ENCODE measurements at places on chromosomes 7 and 10.
A peak's percentile ranks its signal among the peaks of the same experiment; 100 is the strongest.

- no peak for DNase-seq
These were observed 448.7 kb upstream of the PFKP start for GRCh38 chr10:2618690-2619089.

DNA sequence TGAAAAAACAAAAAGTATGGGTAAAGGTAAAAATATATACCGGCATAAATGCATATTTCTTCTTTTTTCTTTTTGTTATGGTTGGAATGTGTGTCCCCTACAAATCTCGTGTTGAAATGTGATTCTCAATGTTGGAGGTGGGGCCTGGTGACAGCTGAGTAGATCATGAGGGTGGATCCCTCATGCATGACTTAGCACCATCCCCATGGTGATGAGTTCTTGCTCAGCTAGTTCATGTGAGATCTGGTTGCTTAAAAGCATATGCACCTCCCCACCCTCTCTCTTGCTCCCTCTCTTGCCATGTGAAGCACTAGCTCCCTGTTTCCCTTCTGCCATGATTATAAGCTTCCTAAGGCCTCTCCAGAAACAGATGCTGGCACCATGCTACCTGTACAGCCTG, 93.3 kb downstream of the HYCC1 start:
- DNase-seq = peak; percentile 8

DNA sequence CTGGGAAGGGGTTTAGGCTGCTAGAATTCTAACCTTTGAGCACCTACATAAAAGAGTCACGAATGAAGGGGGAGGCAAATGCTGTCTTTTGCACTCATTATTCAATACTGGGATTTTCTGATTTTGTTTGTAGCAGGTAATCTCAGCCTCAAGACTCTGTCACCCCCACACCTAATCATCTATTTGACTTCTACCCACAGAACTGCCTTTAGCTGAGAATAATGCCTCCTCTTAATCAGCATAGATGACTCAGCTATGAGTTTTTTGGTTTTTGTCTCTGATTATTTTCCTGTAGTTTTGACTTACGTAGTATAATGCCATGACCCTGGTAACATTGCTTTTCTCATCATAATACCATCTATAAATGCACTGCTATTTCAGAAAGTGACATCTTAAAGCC, 42.7 kb upstream of the CACNB2 start:
- no peak for DNase-seq

GRCh38 chr10:48429309-48429708, 122.8 kb downstream of the MAPK8 start:
- no peak for DNase-seq

GRCh38 chr7:158655931-158656441, 48.6 kb downstream of the NCAPG2 start:
- DNase-seq = no peak

DNA sequence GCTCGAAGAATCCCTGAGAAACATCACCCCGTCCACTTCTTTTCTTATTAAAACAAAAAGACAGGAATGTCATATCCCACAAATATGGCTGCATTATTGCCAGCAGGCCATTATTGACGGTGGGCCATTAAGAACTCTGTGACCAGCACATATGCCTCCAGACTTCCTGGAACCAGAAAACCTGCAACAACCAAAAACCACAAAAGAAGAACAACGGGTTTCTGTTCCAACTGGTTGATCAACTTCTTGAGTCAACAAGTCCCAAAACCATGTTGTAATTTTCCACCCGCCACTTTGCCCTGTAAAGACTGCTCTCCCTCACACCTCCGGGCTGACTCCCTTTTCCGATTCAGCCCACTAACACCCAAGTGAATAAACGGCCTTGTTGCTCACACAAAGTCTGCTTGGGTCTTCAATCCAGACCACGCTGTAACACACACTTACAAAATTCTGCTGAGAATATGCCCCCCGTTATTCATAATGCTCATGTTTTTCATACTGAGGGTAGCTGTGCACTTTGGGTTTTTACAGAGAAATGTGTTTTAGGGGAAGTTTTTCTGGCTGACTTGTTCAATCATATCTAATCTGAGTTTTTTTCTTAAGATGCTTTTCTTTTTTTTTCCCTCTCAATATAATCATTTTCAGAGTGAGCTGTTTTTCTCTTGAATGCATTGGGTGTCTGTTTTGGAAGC, 20.7 kb downstream of the ZNF107 start:
- no peak for DNase-seq

DNA sequence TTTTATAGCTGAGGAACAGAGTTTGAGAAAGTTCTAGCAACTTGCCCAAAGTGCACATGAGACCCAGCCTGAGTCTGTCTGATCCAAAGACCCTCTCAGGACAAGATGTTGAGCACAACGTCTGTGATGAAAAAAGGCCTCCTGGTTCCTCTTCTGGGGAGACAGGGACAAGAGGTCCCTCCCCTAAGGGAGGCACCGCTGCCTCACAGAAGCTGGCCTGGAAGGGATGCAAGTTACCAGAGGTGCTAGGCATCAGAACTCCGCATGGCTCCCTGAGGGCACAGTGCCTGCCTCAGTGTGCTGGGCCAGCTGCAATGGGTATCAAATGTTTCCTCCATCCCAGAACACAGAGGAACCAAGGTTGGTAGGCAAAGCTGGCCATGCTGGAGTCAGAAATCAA, 302.4 kb downstream of the GRID1 start:
- DNase-seq = no peak

DNA sequence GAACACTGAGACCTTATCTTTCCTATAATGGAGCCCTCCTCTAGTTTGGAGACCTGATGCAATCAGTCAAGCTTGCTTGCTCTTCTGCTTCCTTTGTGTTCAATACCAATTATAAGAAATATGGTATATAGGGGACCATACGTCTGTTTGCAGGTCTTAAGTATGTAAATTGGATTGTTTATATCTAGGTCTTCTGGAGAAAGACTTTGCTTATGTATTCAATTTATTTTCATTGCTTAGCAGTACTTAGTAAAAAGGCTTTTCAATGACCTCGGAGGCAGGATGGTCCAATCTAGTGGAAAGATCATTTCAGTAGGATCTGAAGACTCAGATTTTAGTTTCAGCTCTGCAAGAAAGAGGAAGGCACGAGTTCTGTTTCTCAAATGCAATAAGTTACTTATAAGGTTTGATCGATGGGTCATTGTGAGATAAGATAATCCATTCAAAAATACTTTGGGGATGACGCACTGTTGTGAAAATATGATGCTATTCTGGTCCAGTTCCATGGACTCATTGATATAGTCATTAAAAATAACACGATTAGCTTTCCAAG, 571.6 kb downstream of the SH2D4B start:
- DNase-seq = no peak

DNA sequence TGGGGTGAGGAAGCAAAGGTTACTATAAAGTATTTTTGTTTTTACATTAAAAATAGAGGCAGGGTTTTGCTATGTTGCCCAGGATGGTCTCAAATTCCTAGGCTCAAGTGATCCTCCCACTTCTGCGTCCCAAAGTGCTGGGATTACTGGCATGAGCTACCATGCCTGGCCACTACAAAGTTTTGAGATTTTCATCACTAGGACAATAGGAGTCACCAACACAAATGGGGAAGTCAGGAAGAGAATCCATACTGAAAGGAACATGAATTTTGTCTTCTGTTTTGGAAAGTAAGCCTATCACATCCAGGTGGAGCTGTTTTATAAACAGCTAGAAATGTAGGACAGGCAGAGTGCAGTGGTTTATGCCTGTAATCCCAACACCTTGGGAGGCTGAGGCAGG, 20.0 kb upstream of the CAPZA2 start:
- no peak for DNase-seq

DNA sequence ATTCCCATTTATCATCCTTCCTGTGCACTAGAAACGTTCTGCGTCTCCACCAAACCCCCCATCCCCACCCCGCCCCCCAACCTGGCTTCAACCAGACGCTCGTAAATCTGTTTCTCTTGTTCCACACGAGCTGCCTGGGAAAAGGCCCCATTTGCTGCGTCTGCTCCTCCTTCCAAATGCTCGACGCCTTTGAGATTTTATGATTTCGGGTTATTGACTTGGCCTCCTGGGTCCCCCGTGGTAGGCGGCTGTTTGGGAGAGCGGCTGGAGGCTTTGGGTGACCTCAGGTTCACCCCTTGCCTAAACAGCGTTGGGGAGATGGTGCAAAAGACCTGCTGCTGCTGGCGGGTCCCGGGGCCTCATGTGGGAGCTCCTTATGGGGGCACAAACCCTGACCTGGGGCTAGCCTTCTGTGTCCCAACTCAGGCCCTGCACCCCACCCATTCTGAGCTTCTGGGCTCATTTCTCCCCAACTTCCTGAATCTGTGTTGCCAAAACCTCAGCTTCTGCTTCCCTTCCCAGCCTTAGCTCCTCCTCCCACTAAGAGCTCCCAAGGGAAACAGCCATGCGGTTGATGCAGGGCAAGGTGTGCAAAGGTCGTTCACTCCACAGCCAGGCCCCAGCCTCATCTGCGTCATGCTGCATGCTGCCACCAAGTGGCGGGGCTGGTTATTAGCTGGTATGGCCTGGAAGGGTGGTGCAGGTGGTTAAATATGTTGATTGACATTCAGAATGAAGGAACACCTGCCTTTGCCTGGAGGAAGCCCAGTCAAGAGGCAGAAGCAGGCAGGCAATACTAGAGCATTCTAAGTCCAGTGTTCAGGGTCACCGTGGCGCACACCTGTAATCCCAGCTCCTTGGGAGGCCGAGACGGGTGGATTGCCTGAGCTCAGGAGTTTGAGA, 49.1 kb upstream of the ELN start:
- DNase-seq = peak; percentile 51

GRCh38 chr7:23981314-23981713, 271.3 kb downstream of the STK31 start:
- DNase-seq = no peak

- DNase-seq = peak; percentile 26
These were observed 348.2 kb upstream of the C7orf33 start for GRCh38 chr7:148242294-148242821.

GRCh38 chr7:140484951-140485499, 5.7 kb upstream of the MKRN1 start:
- DNase-seq = no peak

DNA sequence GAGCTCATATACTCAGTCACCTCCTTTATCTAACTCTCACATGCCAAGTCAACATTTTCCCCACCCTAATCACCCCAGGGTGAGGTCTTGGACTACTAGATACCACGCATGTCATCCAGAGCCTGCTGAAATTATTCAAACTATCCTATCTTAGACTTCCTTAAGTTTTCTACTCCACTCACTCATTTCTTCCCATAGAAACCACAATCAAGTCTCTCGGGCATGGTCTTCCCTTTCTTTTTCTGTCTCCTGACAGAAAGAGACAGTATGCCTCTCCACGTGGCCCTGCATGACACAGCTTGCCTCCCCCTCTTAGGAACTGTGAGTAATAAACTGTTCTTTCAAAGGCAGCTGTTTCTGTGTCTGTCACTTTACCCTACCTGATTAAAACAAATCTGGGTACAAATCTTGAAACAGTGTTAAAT, 29.4 kb downstream of the TAS2R41 start:
- no peak for DNase-seq

GRCh38 chr7:138943061-138943460, 38.1 kb downstream of the KIAA1549 start:
- DNase-seq = no peak
